ENCODE measurements at places on chromosomes 3 and 15. TPM values are rescaled to one million over a fixed set of nuclear protein-coding genes. Genes with fewer than 3 reads are reported as not detected.

GABRA5 gene
- total RNA-seq, result 5.7 TPM

NANOGP8 gene
- 12.3 TPM for total RNA-seq

AGBL1 gene
- total RNA-seq, result not detected

ACP3 gene
- total RNA-seq, result 15.3 TPM

ACVR2B gene
- total RNA-seq, result 112 TPM

RUBCN gene
- 21.7 TPM for total RNA-seq

LDHAL6B gene
- total RNA-seq, result not detected

SERINC4 gene
- total RNA-seq, result 0.18 TPM

SUMF1 gene
- 17.9 TPM for total RNA-seq

DGKG gene
- 0.86 TPM for total RNA-seq

SLC22A13 gene
- total RNA-seq, result 0.33 TPM

CCR3 gene
- not detected for total RNA-seq

FOXL2 gene
- 0.13 TPM for total RNA-seq

CHRM5 gene
- total RNA-seq, result not detected

GPR149 gene
- not detected for total RNA-seq

LINGO1 gene
- total RNA-seq, result 9.5 TPM

CEMIP gene
- total RNA-seq, result 2.2 TPM

TMIE gene
- total RNA-seq, result 1.0 TPM

NR2E3 gene
- total RNA-seq, result 1.1 TPM

IMPG2 gene
- 0.26 TPM for total RNA-seq

WNT7A gene
- total RNA-seq, result not detected

HRG gene
- not detected for total RNA-seq

CCR2 gene
- not detected for total RNA-seq

ITIH4 gene
- 6.2 TPM for total RNA-seq

CX3CR1 gene
- not detected for total RNA-seq

SMAD6 gene
- total RNA-seq, result 150 TPM

MITF gene
- total RNA-seq, result 3.9 TPM

AADAC gene
- total RNA-seq, result not detected

FBLN2 gene
- total RNA-seq, result 86.1 TPM

MYO5C gene
- 24.9 TPM for total RNA-seq

SLC12A6 gene
- 18.8 TPM for total RNA-seq

SCG3 gene
- total RNA-seq, result 18.3 TPM

PLA2G4E gene
- total RNA-seq, result not detected

SMCO1 gene
- not detected for total RNA-seq

Data from endodermal cell (in vitro differentiated cells).